ENCODE measurements at places on chromosomes 7 and 10.

DNA sequence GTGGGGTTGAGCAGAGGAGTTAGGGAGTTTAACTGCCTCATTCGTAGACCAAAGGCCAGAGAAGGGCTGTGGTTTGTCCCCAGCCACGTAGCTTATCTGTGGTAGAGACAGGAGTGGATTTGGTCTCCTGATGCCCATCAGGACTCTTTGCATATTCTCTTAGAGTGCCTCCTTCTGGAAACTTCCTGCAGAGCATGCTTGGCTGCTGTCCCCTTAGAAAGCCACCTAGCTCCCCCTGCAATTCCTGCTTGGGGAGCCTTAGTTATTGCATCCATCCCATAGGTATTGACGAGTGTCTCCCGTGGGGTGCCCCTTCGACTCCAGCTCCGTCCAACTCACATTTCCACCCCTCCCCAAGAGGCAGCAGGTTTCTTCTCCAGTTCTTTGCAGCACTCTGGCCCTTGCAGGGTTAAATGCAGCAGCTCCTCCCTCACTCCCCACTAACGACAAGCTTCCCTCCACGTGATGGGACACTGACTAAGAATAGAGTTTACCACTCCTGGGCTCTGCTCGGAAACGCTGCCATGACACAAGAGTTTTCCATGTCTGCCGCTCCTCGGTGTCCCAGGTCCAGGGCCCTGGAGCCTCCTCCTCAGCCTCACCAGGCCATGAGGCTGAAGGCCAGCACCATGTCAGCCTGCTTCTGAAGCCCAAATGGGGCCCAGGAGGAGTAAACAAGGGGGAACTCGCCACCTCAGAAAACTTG, 147.8 kb upstream of the UNC5B start:
- DNase-seq, result no peak

DNA sequence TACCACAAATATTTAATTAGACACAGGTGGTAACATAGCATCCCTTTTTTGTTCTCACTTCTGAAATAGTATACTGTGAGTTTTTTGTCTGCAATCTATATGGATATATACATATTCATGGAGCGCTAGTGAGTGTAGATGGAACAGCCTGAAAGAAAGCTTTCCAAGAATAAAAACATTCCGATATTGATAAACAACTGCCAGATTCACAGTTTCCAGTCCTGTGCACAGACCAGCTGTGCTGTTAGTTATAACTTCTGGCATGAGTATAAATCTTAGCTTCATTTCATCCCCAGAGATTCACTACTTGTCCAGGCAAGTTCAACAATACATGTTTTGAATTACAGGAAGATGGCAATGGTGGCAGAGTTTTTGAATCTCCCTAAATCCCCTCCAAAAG, 467.1 kb upstream of the STEAP1 start:
- DNase-seq, result no peak

GRCh38 chr7:36283711-36284130, 105.9 kb upstream of the ANLN start:
- peak; percentile 37 for DNase-seq

GRCh38 chr10:99466632-99467223, 36.3 kb upstream of the GOT1 start:
- no peak for DNase-seq

GRCh38 chr10:72233621-72234020, 17.5 kb upstream of the ASCC1 start:
- DNase-seq, result no peak

GRCh38 chr7:21454182-21454581, 26.3 kb downstream of the SP4 start:
- DNase-seq, result no peak

- DNase-seq, result no peak
Measured at GRCh38 chr10:2979306-2979705, 88.0 kb upstream of the PFKP start.

- no peak for DNase-seq
Measured at GRCh38 chr7:11466517-11467105, 365.4 kb downstream of the THSD7A start.

GRCh38 chr7:26930201-26930600, 65.8 kb upstream of the SKAP2 start:
- DNase-seq, result no peak

DNA sequence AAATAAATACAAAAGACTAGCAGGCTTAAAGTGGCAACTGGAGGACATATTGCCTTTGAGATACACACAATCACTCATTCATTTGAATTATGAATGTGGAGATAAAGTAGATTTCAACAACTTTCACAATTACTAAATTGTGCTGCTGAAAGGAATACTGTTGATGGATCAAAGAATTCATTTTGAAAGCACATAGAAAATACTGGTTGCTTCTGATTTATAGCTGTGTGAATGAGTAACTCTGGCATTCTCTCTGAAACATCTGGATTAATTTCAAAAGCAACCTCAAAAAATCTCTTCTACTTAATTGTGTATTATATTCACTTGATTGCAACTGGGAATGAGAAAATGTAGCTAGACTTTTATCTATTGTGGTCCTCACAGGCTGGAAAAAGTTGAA, 397.6 kb downstream of the THSD7A start:
- no peak for DNase-seq

DNA sequence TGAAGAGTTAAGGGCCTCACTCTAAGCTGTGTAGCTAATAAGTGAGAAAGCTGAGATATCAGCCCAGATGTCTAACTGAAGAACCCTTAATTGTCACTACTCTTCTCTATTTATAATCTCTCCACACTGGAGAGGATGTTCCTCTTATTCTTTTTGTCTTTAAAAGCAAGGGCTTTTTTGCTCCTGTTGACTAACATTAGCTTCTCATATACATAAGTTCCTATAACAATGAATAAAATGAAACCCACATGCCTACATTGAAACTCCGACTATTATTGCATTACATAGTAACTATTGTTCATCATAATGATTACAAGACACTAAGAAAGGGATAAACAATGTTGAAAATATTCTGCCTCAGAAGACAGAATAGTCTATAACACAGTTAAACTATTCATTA, 67.1 kb downstream of the GNAT3 start:
- no peak for DNase-seq

DNA sequence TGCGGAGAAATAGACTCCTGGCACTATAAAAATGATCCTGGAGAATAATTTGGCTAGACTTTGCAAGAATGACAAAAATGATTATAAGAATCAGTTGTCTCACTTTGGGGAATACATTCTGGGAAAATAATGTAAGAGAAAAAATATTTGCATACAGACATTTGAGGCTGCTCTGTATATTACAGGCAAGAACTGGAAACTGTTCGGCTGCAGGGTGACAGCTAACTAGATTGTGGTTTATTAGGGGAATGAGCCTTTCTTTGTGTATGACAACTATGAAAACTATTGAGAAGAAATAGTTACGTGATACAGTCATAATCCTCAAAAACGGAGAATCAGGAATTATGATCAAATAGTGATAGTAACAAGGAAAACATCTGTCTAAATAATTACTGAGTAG, 8.6 kb downstream of the TRIM56 start:
- no peak for DNase-seq

- DNase-seq, result no peak
Measured at GRCh38 chr10:52988923-52989322, 216.3 kb upstream of the MBL2 start.

- DNase-seq, result no peak
Measured at GRCh38 chr10:131805696-131806095, 95.1 kb upstream of the PPP2R2D start.

GRCh38 chr7:951881-952547, 2.5 kb downstream of the ADAP1 start:
- no peak for DNase-seq

DNA sequence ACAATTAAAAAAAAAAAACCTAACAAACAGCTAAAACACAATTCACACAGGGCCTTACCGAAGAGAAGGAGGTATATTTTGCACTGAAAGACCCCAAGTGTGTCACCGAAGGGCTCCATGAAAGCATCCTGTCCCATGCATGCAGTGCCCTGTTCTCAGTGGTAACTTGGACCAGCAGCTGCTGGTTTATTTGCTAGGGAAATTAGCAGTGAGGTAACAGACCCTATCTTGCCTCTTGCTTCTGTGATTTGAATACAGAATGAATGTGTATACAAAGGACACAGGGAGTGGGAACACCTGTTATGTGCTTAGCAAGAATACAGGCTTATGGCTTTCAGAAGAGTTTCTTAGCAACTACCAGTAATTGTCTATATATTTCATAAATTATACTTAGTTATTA, at the start of gene HEPACAM2:
TSS of gene HEPACAM2 (minus strand) at position 160 of the 400 bp plus-strand sequence.
- no peak for DNase-seq

DNA sequence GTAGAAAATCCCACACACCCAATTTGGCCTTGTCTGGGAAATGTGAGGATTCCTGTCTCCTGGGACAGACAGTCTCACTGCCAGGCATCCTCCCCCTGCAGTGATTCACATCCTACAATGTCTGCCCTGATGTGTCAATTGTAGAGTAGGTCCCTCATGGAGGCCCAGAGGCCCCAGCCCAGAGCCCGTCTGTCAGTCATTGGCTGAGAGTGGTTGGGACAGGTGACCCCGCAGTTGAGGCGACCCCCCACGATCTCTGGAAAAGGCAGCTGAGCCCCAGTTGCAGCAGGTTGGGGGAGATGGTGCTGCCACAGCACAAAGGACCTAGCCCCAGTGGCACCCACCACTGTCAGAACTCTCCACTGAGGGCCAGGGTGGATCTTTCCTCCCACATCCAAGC, 84.3 kb upstream of the INSIG1 start:
- DNase-seq, result no peak

DNA sequence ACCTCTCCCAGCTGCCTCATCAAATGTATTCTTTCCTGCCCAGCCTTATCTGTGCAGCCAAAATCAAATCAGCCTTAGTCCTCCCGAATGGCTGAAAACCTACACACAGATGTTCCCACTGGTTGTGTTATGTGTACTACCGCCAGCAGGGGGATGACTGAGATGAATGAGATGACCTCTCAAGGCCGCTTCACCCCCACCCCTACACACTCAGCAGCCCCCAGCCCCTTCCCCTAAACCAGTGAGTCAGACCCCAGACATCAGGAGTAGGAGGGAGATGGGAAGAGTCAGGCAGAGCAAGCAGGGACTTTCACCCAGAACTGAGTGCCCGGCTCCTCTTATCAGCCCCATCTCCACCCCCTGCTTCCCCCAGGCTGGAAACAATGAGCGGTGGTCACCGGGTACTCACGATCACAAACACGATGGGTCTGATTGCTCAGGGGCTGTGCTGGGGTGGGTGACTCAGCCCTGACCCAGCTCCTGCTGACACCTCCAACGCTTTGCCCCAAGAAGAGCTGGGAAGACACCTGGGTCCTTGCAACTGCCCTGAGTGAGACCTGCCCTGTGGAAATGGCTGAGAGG, 6.5 kb upstream of the C10orf105 start:
- DNase-seq, result peak; percentile 43

GRCh38 chr7:108415821-108416536, 40.3 kb downstream of the NRCAM start:
- peak; percentile 71 for DNase-seq

- DNase-seq, result no peak
Measured at GRCh38 chr10:22229802-22230157, 12.0 kb upstream of the EBLN1 start.

DNA sequence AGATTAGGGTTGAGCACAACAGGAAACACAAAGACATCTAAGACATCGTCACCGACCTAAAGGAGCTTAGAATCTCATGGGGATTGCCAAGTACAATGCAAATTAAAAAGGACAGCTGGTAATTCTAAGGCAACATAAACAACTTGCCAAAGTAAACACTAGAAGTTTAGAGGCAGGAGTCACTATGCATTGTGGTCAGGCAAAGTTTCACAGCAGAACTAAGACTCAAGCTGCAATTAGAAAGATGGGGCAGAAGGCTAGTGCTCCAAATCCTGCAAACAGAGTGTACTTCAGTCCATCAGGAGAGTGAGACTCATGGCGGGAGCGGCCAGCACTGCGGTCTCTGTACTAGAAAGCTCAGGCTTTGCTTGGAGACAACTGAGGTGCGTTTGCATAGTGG, 52.7 kb downstream of the HIPK2 start:
- DNase-seq, result peak; percentile 44

- peak; percentile 23 for DNase-seq
Measured at GRCh38 chr7:124856299-124856888, 73.2 kb downstream of the POT1 start.

DNA sequence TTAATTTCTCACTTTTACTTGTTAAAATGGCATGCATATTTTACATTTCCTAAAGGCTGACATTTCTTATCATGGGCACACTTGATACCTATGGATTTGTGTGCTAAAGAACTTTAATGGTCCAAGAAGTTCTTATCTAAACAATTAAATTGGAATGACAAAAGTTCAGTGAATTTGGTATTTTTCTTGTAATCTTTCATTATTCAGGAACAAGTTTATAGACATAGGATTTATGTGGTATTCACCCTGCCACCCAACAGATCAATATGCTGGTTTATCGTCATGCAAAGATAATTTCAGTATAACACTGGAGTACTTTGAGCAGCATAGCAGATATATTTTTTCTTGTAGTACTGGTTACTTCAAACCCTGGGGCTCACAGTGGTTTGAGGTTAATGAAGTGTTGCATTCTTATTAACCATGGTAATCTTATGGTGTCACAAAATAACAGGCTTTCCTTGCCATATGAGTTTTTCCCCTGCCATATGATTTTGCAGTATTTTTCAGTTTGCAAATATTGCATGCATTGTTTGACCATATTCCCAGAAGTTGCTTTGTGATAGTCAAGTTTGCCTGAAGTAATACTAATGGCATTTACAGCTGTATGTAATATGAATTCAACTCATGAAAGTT, 148.8 kb downstream of the PPP1R9A start:
- no peak for DNase-seq

Data from GM06990 (cell line).